Hepatocyte (in vitro differentiated cells): ENCODE measurements at places on chromosomes 12 and 14. TPM values are rescaled to one million over a fixed set of nuclear protein-coding genes. Genes with fewer than 3 reads are reported as not detected.

The PMEL gene
- total RNA-seq = 8.6 and 15.3 TPM in 2 replicates

The RTN1 gene
- 1.1 and 1.6 TPM in 2 replicates for total RNA-seq

The EID3 gene
- total RNA-seq = 8.0 and 10.1 TPM in 2 replicates

The TMEM233 gene
- total RNA-seq = not detected in 2 replicates

GRCh38 chr14:55450124-55450523 is 9.7 kb upstream of the TBPL2 start:
- H3K27me3 ChIP-seq = no peaks in the 10 kb centered on the region
- no peak overlapping the region for H3K4me3 ChIP-seq
- no peak overlapping the region for H3K27ac ChIP-seq
- H3K36me3 ChIP-seq = no peaks in the 10 kb centered on the region

- DNase-seq = no peak
- H3K36me3 ChIP-seq = no peaks in the 10 kb centered on the region
- no peaks in the 10 kb centered on the region for H3K4me1 ChIP-seq
- no peaks in the 10 kb centered on the region for H3K27me3 ChIP-seq
- no peak overlapping the region for H3K4me3 ChIP-seq
These were observed 21.1 kb upstream of the GALNT16 start for GRCh38 chr14:69238883-69239282.
